ENCODE measurements at places on chromosomes 13 and 19. TPM values are rescaled to one million over a fixed set of nuclear protein-coding genes. Genes with fewer than 3 reads are reported as not detected.

Gene TMEM272
- total RNA-seq = not detected

Gene CALR3
- total RNA-seq = 0.44 TPM

Gene CHST8
- total RNA-seq = not detected

Gene MCF2L
- 7.7 TPM for total RNA-seq

Gene ZNF382
- 24.8 TPM for total RNA-seq

Gene TLE6
- total RNA-seq = 1.5 TPM

Gene COX7A1
- not detected for total RNA-seq

Gene KLF5
- total RNA-seq = 0.87 TPM

Gene ATP8B3
- total RNA-seq = 5.1 TPM

Gene ZNF563
- total RNA-seq = 7.3 TPM

- no peak for DNase-seq
Observed at GRCh38 chr19:7926727-7927604, 1.0 kb upstream of the CTXN1 start.

GRCh38 chr13:110592665-110593064, 22.7 kb upstream of the NAXD start:
- DNase-seq = no peak

GRCh38 chr13:111382411-111382810, 62.0 kb downstream of the TEX29 start:
- DNase-seq = no peak

GRCh38 chr19:45592366-45592765, 7.8 kb upstream of the OPA3 start:
- DNase-seq = no peak

- no peak for DNase-seq
Observed at GRCh38 chr19:40627486-40628279, 26.5 kb downstream of the LTBP4 start.

- no peak for DNase-seq
Observed at GRCh38 chr13:100659578-100659977, 15.0 kb downstream of the TMTC4 start.

DNA sequence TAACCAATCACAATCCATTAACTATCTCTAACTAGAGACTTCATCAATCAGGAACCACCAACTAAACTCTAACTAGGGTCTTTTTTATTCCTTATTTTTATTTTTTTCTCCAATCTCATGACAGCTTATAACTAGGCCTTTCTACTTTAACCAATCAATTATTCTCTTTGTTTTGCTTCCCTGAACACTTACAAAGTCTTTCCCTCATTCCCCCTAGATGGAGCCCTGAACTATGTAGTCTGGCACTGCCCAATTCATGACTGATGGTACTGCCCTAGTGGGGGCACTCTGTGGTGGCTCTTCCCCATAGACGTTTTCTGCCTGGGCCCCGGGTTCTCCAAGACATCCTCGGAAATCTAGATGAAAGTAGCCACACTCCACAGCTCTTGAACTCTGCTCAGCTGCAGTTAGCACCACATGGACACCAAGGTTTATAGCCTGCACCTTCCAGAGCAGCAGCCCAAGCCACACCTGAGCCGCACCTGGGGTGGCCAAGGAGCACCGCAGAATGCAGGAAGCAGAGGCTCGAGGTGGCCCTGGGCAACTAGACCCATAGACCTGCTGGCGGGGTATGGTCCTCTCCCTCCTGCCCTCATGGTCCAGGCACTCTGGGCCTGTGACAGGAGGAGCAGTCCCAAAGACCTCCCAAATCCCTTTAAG, 6.6 kb downstream of the ATP7B start:
- no peak for DNase-seq

DNA sequence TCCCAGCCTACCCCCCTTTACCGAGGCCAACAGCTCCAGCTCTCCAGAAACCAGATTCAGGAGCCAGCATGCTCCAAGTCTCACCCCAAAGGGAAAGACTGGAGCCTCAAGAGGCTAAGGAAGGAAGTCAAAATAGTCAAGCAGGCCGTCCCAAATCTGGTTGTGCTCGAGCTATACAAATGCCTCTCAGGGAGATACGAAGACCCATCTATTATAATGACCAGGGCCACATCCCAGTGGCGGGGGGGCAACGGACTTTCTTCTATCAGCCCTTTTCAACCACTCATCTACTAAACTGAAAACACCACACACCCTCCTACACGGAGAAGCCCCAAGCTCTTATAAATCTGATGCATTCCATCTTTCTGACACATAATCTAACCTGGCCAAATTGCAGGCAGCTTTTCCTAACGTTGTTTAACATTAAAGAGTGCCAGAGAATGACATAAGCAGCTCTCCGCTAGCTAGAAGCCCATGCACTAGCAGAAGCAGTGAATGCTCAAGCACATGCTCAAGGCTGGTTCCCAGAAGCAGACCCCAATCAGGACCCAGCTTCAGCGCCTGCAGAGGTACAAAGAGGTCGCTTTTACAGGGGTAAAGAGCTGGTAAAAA, 104.6 kb upstream of the ZNF98 start:
- DNase-seq = no peak

DNA sequence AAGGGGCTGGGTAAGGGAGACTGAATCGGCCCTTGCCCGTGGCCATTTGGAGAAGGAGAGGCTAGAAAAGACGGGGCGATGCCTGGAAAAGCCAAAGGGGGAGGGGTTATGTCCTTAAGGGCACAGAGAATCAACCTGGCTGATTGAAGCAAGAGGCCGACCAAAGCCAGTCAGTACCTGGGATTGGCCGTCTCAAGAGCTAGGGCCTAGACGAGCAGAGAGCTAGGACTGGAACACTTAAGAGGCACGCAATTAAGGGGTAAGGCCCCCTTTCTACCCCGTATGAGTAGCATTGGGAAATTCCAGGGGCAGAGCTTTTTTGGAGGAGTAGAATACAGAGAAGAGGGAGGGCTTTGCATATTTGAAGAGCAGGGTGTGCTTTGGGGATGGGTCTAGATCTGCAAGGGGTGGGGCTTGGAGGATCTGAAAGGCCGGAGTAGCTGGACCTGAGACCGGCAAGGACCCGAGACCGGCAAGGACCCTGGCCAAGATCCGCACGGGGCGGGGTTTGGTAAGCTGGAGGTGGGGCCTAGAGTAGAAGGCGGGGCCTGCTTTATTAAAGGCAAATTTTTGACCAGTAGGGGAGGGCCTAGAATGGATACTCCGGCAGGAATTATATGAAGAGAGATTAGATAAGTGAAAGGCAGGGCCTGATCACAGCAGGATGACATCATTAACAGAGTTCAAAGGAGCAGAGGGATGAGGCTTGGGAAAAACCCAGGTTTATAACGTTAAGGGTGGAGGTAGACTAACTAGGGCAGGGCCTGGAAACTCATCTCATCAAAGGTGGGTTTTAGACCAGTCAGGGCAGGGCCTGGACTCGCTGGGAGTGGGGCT, 10.7 kb upstream of the CACNG6 start:
- DNase-seq = no peak

GRCh38 chr13:24075137-24075975, 85.2 kb upstream of the SPATA13 start:
- no peak for DNase-seq

- DNase-seq = no peak
Observed at GRCh38 chr13:112826565-112826964, 136.7 kb downstream of the ATP11A start.

- no peak for DNase-seq
Observed at GRCh38 chr13:104086759-104087158, 1020.5 kb upstream of the SLC10A2 start.

DNA sequence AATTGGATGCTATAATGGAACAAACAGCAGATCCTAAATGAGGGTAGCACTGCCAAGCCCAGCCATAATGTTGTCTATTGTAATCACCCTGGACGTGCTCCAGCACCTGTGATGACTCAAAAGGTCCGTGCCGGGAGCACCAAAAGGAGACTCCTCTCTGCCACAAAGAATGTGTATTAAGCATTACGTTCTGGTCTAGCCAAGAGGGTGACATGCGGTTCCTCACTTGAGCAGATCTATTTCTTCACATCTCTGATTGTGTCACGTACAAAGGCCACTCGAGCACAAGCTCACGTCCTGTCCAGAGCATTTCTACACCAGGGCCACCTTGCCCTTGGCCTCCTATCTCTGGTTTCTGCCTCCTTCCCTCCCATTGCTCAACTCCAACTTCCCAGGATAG, 219.9 kb upstream of the IRS2 start:
- no peak for DNase-seq

DNA sequence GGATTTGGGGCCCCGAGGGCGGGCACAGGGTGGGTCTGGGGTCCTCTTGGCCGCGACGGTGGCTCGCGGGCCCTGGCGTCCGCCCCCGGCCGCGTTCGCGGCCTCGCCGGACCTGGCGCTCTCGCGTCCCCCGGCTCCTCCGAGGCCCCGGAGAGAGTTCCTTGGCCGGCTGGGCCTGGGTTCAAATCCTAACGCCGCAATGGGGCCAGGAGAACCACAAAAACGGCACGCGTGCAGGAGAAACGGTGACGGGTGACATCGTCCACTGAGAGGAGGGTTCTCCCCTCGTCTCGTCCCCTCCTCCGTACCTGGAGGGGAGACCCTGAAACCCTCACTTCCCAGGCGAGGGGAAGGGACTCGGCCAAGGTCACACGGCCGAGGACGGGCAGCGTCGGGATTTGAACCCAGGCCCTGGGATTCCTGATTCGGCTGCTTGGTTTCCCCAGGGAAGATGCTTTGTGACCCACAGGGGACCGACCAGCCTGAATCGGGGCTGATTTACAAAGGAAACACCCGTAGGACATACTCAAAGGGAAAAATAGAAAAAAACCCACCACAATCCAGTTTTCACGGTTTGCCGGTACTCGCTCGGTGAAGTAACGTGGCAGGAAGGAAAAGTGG, 624 bp downstream of the SAFB start:
- no peak for DNase-seq

DNA sequence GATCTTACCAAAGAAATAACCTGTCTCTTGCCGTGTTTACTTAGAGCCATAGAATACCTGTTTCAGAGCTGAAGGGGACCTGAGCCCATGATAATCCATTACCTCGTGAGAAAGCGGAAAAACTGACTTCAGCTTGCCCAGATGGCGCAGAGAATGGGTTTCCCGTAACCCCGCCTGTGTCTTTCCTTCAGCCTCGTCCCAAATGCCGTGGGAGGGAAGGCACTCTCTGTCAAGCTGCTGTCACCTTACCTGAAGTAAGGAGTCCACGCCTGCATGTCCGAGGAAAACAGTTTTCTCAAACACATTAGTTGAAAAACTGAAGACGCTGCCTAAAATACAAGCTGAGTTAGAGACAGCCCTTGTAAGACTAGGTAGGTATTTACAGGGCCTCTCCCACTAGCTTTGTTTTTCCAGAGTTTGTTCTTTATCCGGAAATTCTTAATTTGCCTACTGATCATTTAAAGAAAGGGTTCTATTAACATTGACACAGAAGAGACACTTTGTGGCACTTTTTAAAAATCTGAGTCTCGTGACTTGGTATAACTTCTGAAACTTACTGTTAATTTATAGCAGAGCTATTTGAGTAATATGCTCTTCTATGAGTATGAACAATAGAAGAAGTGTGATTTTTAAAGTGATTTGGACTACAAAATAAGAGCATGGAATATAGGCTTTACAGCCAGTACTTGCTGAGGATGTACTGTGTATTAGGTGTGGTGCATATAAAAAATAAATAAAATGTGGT, 1.3 kb upstream of the INTS6 start:
- DNase-seq = no peak

DNA sequence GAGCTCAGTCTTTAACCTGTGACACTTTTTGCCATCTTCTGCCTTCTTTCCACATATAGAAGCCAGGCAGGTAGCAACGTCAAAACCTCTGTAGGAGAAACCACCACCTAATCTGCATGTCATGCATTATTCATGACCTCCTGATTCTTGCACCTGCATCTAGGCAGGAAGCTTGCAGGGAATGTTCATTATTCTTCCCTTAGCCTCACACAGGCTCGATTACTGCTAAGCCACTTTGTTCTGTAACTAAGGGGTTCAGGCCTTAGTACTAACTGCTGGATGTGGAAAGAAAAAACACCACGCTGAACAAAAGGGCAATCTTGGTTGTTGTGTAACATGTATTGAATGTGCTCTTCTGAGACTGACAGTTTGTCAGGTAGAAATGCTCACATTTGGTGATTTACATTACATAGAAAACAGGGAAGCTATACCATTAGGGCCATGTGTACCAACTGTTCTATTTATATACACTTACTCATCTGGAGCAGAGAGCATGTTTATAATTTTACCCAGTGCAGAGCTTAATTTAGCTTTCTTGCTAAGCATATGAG, 366.9 kb downstream of the KLF12 start:
- peak; percentile 44 for DNase-seq

- DNase-seq = no peak
Observed at GRCh38 chr13:34883396-34883795, 58.7 kb upstream of the NBEA start.

GRCh38 chr13:74270018-74270417, 135.8 kb upstream of the KLF12 start:
- no peak for DNase-seq

DNA sequence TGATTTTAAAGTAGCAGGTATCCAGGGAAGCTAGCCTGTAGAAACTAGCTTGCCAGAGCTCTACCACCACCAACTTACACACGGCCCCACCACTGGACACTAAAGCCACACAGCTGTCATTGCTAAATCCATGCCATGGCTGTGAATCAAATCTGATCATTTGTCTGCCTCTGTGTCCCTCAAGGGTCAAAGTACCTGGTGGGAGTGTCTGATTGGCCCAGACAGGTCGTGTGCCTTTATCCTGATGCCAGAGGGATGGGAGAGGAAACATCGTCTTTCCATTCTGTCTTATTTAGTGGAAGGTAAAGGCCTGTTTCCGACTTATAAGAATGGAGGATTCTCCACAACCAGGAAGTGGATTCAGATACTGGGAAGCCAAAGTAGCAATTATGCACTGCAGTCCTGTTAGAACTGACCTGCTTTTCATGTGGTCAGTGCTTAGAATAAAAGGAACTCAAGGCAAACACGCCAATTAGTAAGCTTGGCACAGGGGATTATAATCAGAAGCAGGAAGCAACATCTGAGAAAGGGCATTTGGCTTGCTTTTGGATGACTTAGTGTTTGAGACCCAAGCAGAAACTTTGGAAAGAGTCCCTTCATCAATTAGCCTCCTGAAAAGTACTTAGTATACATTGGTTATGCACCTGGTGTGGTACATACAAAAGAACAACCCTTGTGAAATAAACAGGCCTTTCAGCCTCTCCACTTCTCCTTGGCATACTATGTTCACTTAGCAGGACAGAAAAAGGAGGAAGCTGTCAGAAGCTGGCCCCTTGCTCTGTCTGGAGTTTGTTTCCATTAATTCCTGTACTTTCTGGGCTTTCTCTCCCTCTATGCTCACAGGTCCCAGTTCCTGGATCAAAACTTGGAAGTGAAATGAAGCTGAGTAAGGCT, 192.4 kb downstream of the NUFIP1 start:
- DNase-seq = no peak

GRCh38 chr13:98410612-98411011, 166.3 kb downstream of the STK24 start:
- DNase-seq = no peak

GRCh38 chr19:53898636-53899341, 10.3 kb upstream of the CACNG7 start:
- DNase-seq = no peak
